ENCODE measurements at places on chromosomes 2 and 18.

- no peak overlapping the region for H3K4me3 ChIP-seq
- H3K27ac ChIP-seq: no peak overlapping the region
- H3K4me1 ChIP-seq: no peaks in the 10 kb centered on the region
- H3K36me3 ChIP-seq: peaks cover 11% of the 10 kb centered on the region
- no peak for DNase-seq
Measured at GRCh38 chr2:86485103-86485502, 43.9 kb downstream of the KDM3A start.

GRCh38 chr2:122055521-122055931 is 300.1 kb downstream of the TSN start:
- no peak overlapping the region for H3K4me3 ChIP-seq
- DNase-seq: no peak
- no peaks in the 10 kb centered on the region for H3K36me3 ChIP-seq
- no peak overlapping the region for H3K27ac ChIP-seq
- H3K27me3 ChIP-seq: no peaks in the 10 kb centered on the region

DNA sequence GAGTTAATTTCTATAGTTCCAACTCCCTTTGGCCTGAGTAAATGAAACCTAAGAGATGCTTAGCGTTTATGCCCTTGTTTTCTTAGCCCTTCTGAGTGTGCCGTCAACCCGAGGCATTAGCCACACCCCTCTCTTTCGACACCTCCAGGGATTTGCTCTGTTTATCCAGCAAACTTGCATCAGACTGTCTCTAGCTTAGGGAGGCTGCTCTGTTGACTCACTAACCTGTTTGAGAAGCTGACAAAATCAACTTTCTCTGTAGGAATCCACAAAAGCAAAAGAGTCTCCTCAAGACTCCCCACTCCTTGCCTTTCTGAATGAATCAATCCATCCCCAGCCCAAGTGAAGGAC is 317.6 kb downstream of the TNS1 start:
- H3K36me3 ChIP-seq: no peaks in the 10 kb centered on the region
- DNase-seq: no peak
- no peak overlapping the region for H3K27ac ChIP-seq
- H3K4me3 ChIP-seq: no peak overlapping the region

DNA sequence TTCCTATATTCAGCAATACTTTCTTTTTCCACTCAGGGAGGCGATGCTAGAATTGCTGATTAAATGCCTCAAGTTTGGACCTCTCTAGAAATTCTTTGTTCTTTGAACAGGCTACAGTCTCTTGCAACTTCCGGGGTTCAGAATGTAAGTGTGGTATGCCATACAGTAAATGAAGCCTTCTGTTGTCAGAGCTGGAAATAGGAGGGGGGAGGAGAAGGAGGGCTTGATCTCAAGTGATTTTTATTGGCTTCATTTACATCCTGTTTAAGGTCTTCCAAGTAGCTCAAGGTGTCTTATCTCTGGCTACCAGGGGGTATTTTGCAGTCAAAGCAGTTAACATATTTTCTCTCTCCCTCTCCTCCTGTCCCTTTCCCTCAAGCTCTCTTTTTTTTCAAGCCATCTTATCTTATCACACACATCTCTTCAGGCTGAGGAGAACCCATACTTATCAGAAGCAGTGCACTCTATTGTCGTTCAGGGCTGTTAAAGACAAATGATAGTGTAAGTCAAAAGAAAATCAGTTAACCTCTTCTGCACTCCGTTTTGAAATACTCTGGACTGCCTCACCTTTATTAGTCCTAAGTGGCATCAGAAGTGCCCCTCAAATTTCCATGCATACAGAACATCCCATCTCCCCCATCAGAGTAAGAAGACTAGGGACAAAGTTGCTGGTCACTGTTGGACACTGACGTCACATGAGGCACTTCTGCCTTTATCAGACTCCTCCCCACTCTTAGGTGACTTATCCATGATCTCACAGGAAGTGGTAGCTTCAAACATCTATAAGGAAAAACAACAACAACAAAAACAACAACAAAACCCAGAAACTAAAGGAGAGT is 112.2 kb downstream of the ZNF521 start:
- no peak overlapping the region for H3K4me3 ChIP-seq
- no peak for DNase-seq
- H3K27me3 ChIP-seq: no peaks in the 10 kb centered on the region
- no peaks in the 10 kb centered on the region for H3K36me3 ChIP-seq
- H3K27ac ChIP-seq: no peak overlapping the region

DNA sequence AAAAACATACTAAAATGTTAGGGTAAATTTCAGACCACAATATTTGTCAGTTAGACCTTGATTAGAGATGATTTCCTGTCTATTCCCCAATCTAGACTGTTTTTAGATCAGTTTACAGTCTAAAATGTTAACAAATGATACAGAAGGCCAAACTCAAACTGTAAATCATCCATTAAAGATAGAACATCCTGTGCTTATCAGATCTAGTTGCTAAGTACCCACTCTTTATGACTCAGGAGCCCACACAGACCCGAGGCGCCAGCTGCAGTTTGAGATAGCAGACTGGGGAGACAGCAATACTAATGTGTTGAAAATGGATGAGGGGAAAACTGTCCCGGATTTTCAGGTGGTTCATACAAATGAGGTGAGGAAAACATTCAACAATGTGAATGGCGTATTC is 113.3 kb downstream of the SCG2 start:
- no peak overlapping the region for H3K4me3 ChIP-seq
- no peak for DNase-seq
- H3K27me3 ChIP-seq: no peaks in the 10 kb centered on the region
- no peaks in the 10 kb centered on the region for H3K4me1 ChIP-seq
- H3K36me3 ChIP-seq: no peaks in the 10 kb centered on the region

- H3K4me3 ChIP-seq: no peak overlapping the region
- H3K4me1 ChIP-seq: no peaks in the 10 kb centered on the region
- H3K36me3 ChIP-seq: no peaks in the 10 kb centered on the region
- H3K27ac ChIP-seq: no peak overlapping the region
Measured at GRCh38 chr18:45071956-45072355, 391.3 kb downstream of the SETBP1 start.

- DNase-seq: no peak
- H3K27ac ChIP-seq: no peak overlapping the region
- no peaks in the 10 kb centered on the region for H3K27me3 ChIP-seq
Measured at GRCh38 chr2:147441182-147441581, 403.6 kb upstream of the ACVR2A start.

DNA sequence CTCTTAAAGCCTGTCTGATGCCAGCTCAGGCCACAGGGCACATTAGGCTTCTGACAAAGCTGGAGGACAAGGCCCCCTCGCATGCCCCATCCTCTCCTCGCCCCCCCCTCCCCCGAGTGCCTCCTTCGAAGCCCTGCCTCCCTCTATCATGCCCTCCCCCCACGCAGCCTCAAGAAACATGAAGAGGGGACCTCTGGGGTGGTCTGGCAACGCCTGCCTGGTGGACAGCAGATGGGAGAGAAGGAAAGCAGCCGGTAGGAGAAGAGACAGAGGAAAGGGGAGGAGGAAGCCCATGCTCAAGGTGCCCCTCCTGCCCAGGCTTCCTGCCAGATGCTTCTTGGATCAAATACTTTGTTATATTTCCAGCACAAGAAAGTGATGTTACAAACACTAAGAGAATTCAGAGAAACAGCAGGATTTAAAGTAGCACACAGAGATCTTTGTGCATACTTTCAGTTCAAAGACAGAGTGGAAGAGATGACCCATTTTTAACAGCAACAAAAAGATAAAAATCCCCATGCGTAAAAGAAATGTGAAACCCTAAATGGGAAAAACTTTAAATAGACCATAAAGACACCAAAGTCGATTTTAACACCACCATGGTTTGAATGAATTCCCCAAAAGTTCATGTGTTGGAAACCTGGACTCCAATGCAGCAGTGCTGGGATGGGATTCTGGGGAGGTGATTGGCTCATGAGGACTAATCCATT is 19.0 kb downstream of the BOK start:
- H3K27me3 ChIP-seq: no peaks in the 10 kb centered on the region
- H3K27ac ChIP-seq: no peak overlapping the region
- DNase-seq: no peak
- no peak overlapping the region for H3K4me3 ChIP-seq

DNA sequence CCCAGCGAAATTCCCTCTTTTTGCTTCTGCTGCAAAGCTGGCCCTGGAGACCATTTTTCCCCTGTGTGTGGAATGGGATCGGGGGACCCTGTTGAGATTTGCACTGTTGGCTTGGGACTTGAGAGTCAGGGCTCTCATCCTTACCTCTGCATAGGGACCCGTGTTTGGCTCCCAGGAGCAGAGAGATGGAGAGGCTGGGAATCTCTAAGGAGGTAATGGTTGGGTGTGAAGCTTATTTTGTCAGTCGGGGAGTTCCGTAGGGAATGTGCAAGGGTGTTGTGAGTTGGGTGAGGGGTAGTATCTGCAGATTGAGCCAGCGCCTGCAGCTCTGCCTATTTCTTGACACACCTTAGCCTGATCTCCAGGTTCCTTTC is 4.5 kb downstream of the GATA6 start:
- H3K27me3 ChIP-seq: peaks cover 79% of the 10 kb centered on the region
- no peak for DNase-seq
- H3K36me3 ChIP-seq: no peaks in the 10 kb centered on the region

- no peaks in the 10 kb centered on the region for H3K27me3 ChIP-seq
- H3K4me3 ChIP-seq: no peak overlapping the region
- no peaks in the 10 kb centered on the region for H3K4me1 ChIP-seq
- DNase-seq: peak; percentile 73
Measured at GRCh38 chr2:20411361-20411894, 35.4 kb upstream of the RHOB start.

- no peaks in the 10 kb centered on the region for H3K4me1 ChIP-seq
- H3K27me3 ChIP-seq: no peaks in the 10 kb centered on the region
Measured at GRCh38 chr2:238706673-238707072, 141.2 kb upstream of the TWIST2 start.

GRCh38 chr2:228735697-228736096 is 535.4 kb downstream of the PID1 start:
- H3K36me3 ChIP-seq: no peaks in the 10 kb centered on the region
- no peak overlapping the region for H3K27ac ChIP-seq

GRCh38 chr2:200379481-200380090 is 73.1 kb downstream of the SPATS2L start:
- H3K27ac ChIP-seq: no peak overlapping the region
- no peak overlapping the region for H3K4me3 ChIP-seq
- no peaks in the 10 kb centered on the region for H3K27me3 ChIP-seq
- DNase-seq: no peak
- H3K4me1 ChIP-seq: peaks cover 14% of the 10 kb centered on the region

- H3K4me1 ChIP-seq: peaks cover 9% of the 10 kb centered on the region
- no peaks in the 10 kb centered on the region for H3K27me3 ChIP-seq
- no peak for DNase-seq
- H3K36me3 ChIP-seq: no peaks in the 10 kb centered on the region
Measured at GRCh38 chr2:219289537-219290361, 10.6 kb downstream of the DNAJB2 start.

- no peaks in the 10 kb centered on the region for H3K36me3 ChIP-seq
- H3K27ac ChIP-seq: no peak overlapping the region
- H3K27me3 ChIP-seq: no peaks in the 10 kb centered on the region
- DNase-seq: no peak
- H3K4me1 ChIP-seq: peaks cover 3% of the 10 kb centered on the region
Measured at GRCh38 chr2:112046231-112046630, 8.8 kb upstream of the TMEM87B start.

DNA sequence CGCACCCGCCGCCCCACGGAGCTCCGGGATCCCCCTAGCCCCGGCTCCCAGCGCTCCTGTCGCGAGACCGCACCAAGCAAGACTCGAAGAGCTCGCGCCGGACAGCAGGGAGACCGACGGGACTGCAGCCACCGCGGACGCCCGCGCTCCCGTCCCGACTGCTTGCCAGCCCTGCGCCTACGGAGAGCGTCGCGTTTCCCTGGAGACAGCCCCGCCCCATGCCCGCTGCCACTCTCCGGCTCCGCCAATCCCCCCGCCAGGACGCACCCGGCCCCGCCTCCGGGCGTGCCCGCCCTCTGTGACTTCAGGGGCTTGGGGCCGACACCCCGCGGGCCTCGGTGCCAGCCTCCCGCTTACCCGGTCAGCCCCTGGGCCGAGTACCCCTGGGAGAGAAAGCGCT is at the start of gene ANKMY1:
Gene ANKMY1, minus strand, starts transcription at position 181 of the 400 bp plus-strand sequence. CDS start 653 bp downstream, outside the sequence.
- H3K27me3 ChIP-seq: no peaks in the 10 kb centered on the region
- no peak within 1 kb of the TSS for H3K4me3 ChIP-seq
- no peaks in the 10 kb centered on the region for H3K36me3 ChIP-seq
- no peak within 1 kb of the TSS for H3K27ac ChIP-seq

DNA sequence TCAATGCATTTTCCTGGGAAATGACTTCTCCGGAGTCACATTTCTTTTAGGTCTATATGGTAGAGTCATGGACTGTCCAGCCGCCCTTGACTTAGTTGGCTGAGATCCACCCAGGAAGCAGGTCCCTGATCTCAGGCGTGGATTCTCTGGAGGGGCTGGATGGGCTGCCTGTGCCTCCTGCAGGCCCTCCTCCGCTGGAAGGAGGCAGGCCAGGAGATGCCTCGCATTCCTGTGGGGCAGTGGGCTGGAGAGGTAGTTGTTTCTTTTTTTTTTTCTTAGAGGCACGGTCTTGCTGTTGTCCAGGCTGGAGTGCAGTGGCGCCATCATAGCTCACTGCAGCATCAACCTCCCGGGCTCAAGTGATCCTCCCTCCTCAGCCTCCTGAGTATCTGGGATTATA is 129.0 kb upstream of the MYCN start:
- no peaks in the 10 kb centered on the region for H3K4me1 ChIP-seq
- no peak overlapping the region for H3K27ac ChIP-seq
- H3K4me3 ChIP-seq: no peak overlapping the region
- no peaks in the 10 kb centered on the region for H3K36me3 ChIP-seq
- no peaks in the 10 kb centered on the region for H3K27me3 ChIP-seq

GRCh38 chr2:147541314-147541713 is 303.5 kb upstream of the ACVR2A start:
- H3K4me1 ChIP-seq: no peaks in the 10 kb centered on the region
- no peak overlapping the region for H3K4me3 ChIP-seq
- DNase-seq: no peak
- H3K27me3 ChIP-seq: no peaks in the 10 kb centered on the region

GRCh38 chr2:163752267-163752666 is 16.5 kb upstream of the FIGN start:
- H3K36me3 ChIP-seq: no peaks in the 10 kb centered on the region
- no peak overlapping the region for H3K27ac ChIP-seq
- H3K4me1 ChIP-seq: no peaks in the 10 kb centered on the region
- H3K27me3 ChIP-seq: no peaks in the 10 kb centered on the region
- no peak overlapping the region for H3K4me3 ChIP-seq
- no peak for DNase-seq
